T-cell (primary cell): ENCODE measurements at places on chromosomes 13 and 19.

DNA sequence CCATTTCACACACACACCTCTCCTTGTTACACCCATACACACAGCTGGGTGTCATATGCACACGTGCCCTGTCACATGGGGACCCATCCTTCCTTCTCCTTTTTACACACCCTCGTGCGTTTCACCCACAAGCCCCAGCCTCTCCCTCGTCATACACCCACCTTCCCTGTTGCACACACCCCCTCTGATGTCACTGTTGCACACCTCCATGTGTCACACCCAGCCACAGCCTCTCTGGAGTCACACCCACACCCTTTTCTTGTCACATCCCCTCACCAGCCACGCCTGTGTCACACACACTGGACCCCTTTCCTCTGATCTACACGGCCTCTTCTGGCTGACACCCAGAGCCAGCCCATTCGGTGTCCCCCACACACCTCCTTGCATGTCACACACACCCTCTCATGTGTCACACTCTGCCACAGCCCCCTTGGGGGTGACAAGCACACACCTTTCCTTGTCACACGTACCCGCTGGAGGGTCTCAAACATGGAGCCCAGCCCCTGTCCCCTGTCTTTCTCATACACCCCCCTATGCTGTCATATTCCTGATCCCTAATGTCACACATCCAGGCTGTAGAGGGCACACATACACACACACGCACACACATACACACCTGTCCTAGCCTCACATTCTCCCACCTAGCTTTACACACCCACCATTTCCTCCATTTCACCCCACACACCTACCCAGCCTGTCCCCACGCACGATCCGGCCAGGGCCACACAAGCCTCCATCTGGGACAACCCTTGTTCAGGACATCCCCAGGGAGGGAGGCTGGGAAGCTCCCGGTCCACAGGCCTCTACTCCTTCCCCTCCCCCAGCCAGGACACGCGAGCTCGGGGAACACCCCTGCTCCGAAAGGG is 1.4 kb downstream of the NOVA2 start:
- peak; percentile 31 for DNase-seq

DNA sequence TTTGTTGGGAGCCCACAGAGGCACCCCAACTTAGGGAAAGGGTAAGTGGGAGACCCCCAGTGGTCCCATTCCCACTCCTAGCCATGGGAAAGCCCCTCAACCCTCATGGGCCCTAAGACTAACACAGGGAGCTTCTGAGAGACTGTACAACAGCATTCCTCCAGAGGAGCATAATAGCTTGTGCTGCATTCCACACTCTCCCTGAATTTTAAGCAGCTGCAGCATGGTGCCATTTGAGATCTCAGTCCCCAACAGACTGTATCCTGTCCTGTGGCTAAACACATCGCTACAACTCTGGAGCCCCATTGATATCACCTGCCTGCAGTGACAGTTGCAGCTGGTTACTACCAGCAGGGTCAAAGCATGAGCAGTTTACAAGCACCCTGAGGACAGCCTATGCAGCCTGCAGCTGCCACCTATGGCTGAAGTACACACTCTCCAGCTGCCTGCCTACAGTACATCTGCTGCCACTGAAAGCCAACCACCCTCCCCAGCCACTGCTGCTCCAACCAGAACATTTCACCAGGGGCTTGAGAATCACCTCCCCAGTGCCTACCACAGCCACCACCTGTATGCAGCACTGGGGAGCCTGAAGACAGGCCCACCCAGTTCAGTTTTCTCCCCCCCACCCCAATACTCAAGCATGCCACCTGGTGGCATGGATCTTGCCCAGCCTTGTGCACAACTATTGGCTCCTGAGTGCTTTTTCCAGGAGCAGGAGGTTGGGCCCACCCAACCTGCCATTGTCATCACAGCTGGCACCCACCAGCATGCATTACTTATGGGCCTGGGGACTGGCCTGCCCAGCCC is 557.3 kb downstream of the GPC5 start:
- no peak for DNase-seq

DNA sequence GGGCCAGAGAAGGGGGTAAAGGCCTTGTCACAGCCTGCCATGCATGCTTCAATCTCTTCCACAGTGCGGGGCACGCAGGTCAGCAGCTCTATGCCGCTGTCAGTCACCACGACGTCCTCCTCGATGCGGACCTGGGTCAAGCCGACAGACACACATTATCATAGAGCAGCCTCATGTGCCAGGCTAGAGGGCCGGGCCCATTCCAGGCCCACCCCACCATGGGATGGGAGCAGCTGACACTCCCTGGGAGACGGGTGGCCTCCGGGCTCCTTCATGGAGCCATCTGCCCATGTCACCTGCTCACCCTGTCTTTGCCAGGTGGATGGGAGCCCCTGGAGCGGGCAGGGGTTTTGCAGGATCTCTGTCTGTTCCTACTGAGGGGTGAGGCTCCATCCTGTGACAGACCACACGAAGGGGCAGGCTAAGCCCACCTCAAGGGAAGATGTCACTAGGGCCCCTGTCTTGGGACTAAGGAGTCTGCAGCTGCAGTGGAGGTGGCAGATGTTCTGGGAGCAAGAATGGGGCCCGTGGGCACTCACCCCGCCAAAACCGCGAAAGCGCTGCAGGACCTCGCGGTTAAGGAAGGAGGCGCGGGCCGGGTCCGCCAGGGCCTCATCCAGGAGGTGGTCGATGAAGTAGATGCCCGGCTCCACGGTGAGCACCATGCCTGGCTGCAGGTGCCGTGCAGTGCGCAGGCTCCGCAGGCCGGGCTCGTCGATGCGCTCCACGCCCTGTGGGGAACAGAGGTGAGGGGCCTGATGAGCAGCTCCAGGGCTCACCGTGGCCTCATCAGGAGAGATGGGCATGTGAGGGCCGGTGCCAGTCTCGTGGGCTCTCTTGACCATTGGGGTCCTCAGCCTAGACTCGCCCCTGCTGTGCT is 14.1 kb downstream of the CEBPG start:
- no peak for DNase-seq

GRCh38 chr19:14418856-14419105 is 360 bp downstream of the DDX39A start:
- DNase-seq: no peak

- DNase-seq: no peak
These were observed 126.0 kb downstream of the FOXO1 start for GRCh38 chr13:40540328-40541044.

DNA sequence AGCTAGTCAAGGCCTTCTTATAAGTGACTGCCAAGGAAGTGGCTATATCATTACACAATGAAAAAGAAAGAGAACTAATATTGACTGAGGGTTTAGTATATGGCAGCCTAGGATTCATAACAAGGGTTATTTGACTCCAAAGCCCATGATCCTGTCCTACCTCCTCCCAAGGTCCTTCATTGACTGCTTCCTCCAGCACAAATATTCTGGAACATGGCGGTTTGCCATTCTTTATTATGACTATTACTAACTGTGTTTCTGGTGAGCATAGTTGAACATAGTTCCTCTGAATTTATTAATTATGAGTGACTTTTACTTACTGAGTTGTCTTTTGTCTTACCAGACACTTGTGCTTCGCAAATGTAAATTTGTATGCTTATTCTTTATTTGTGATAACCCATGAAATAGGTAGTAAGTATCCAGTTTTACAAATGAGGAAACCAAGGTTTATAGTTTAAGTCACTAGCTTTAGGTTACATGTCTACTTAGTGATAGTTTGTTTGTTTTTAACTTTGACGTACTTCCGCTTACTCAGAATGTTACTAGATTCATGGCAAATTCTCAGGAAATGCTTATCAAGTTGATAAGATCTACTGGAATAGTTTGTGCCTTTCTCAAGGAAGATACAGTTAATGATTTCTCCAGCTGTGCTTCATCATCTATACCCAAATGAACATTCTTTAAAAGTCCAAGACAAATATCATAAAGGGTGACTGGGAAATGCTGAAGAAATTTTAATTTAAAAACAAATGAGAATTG is 15.5 kb upstream of the DCLK1 start:
- no peak for DNase-seq
